HuH-7.5 (cell line): ENCODE measurements at places on chromosomes 16 and 17.

- DNase-seq, result no peak
These were observed 75.5 kb downstream of the GPRC5B start for GRCh38 chr16:19809121-19809635.

DNA sequence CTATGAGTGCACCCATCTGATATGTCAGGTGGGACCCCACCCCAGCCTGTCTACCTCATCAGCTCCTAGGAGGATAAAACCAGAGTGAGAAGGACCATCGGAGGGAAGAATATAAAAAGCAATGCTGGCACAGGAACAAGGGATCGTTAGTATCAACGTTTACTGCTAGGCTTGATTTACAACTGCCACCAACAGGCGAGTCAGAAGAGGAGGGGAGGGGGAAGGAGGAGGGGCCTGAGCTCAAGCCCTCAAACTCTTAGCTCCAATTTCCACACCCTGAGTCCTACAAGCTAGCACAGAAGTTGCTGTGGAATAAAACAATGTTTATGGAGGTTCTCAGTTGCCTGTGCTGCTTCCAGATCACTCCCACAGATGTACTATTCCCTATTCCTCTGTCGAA, 234.5 kb downstream of the C16orf78 start:
- DNase-seq, result no peak

GRCh38 chr16:70724146-70725023, 38.5 kb upstream of the MTSS2 start:
- peak; percentile 71 for DNase-seq

DNA sequence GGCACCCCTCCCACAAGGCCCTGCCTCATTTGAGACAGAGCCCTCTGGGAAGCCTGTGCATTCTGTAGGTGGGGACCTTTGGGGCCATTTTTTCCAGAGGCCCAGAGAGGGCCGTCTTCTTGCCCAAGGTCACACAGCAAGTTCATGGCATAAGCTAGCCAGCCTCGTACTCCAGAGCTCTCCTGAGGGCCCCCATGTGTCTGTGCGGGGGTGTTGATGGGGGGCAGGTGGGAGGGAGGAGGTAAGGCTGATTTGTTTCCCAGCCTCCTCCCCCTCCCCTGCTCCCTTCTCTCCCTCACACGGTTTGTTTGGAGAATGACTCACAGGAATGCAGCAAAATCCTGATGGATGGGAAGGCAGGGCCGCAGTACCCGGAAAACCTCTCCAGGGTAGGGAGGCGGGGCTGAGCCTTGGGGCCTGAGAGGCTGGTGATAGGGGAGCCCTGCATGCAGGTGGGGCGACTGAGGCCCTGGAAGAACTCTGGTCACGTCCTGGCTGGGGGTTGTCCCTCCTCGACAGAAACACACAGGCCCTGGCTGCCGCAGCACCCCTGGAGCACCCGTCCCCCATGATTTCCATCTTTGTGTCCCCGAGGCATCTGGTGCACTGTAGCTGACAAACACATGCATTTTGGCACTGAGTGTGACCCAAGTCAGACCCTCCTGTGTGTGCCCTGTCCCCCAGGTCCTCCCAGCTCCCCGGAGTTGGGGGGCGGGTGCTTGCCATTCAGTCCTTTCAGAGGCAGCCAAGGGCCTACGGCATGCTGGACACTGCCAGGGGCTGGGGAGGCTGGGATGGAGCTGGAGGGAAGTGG, 29.7 kb downstream of the RAI1 start:
- DNase-seq, result peak; percentile 88

- DNase-seq, result no peak
These were observed 6.1 kb downstream of the TBX21 start for GRCh38 chr17:47739150-47739549.

DNA sequence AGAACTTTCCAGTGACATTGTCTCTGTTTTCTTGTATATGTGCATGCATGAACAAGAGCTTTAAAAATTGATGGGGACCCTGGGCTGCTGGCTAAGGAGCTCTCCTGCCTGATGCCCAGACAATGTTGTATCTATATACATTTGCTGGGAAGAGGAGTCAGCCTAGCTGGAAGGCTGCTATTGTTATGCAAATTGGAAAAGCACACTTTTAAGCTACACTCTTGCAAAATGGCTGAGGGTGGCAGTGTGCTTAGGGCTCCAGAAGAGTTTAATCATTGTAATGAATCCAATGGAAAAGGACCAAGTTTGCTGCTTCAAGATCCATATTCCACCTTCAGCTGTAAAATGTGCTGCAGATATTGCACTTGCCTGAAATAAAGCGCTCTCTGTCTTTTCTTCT, 171.8 kb downstream of the PRKCA start:
- DNase-seq, result no peak

DNA sequence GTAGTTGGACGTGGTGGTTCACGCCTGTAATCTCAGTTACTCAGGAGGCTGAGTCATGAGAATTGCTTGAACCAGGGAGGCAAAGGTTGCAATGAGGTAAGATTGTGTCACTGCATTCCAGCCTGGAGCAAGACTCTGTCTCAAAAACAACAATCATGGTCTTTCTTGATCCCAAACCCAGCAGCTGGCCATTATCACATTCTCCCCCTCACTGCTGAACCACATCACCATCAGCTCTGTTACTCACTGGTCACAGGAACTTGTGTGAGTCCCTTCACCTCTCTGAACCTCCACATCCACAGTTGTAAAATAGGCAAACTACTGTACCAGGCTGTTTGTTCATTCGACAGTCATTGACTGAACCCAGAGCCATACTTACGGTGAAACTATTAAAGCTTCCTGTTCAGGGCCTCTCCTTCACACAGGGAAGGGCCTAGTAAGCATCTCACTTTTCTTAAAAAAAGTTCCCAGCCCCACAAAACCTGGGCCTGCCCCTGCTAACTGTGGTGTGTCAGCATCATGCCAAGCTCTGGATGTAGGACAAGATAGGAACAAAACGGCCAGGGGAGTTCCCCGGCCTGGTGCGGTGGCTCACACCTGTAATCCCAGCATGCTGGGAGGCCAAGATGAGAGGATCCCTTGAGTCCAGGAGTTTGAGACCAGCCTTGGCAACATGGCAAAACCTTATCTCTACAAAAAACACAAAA, 104.7 kb downstream of the COPRS start:
- no peak for DNase-seq

DNA sequence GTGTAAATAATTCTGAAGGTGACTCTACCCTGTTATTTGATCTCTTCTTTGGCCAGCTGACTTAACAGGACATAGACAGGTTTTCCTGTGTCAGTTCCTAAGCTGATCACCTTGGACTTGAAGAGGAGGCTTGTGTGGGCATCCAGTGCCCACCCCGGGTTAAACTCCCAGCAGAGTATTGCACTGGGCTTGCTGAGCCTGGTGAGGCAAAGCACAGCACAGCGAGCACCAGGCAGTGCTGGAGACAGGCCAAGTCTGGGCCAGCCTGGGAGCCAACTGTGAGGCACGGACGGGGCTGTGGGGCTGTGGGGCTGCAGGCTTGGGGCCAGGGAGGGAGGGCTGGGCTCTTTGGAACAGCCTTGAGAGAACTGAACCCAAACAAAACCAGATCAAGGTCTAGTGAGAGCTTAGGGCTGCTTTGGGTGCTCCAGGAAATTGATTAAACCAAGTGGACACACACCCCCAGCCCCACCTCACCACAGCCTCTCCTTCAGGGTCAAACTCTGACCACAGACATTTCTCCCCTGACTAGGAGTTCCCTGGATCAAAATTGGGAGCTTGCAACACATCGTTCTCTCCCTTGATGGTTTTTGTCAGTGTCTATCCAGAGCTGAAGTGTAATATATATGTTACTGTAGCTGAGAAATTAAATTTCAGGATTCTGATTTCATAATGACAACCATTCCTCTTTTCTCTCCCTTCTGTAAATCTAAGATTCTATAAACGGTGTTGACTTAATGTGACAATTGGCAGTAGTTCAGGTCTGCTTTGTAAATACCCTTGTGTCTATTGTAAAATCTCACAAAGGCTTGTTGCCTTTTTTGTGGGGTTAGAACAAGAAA, 5.1 kb downstream of the STH start:
- DNase-seq, result no peak

DNA sequence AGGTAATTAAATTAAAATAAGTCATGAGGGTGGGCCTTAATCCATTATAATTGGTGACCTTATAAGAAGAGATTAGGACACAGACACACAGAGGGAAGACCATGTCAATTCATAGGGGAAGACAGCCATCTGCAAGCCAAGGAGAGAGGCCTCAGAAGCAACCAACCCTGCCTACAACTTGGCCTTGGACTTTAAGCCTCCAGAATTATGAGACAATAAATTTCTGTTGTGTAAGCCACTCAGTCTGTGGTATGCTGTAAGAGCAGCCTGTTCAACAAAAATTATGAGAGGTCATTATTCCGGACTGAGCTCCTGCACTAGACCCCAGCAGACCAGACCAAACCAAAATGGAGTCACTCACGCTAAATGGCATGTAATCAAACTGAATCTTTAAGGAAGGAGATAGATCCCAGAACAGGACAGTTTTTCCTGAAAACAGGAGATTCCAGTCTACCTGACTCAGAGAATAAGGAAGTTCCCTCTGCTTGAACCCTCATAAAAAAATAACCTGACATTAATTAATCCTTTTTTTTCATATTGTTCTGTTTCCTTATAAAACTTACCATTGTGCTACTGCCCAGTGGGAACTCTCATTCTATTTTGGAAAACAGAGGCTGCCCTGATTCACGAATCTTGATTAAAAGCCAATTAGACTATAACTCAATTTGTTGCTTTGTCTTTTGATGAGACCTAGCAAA, 74.3 kb downstream of the DNAH3 start:
- DNase-seq, result no peak

- DNase-seq, result no peak
These were observed 62.7 kb downstream of the FOXK2 start for GRCh38 chr17:82582213-82582612.

DNA sequence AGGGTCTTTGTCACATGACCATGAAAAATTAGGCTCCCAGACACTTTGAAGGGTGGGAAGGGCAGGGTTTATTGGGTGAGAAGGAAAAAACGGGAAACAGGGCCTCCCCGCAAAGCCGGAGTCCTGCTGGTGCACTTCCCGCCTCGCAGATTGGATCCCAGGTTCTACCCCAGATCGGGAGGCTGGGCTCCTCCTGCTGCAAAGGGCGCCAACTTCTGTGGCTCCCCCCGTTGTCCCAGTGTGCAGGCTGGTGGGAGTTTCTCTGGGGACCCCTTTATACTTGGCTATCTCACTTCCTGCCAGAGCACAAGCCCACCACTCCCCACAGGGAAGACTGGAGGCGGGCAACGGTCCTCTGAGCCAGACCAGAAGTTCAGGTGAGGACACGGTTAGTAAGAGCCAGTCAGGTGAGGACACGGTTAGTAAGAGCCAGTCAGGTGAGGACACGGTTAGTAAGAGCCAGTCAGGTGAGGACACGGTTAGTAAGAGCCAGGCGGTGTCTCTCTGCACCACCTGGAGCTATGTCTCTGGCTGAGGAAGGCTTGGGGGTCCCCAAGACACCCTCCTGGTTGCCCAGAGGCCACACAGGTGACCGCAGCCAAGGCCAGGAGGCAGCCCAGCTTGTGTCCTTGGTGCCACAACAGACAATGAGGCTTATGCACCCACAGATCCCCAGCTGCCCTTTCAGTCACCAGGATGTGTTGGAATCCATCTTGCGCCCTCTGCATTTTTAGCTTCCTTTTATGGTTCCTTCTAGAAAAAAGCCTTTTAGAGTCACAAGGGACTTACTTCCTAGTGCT, 48.1 kb upstream of the CHMP6 start:
- DNase-seq, result no peak

GRCh38 chr17:27985306-27985705, 57.2 kb upstream of the NLK start:
- no peak for DNase-seq

DNA sequence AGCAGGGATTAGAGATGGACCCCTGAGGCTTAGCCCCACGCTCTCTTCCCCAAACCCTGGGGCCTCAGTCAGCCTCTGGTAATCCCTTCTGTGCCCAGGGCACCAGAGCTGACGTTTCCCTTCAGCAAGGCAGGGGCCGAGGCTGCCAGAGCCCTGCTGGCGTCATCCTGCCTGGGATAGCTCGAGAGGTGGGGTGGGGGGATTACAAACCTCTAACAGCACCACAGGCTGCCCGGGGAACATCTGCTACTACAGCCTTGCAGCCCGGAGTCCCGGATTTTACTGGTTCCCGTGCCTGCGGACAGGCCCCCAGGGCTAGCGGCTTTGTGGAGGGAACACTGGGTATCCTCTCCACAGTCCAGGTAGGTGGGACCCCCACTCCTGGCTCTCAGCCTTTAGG, at the start of gene AANAT:
Gene AANAT, plus strand, starts transcription at position 238 of the 400 bp plus-strand sequence. CDS start 1,144 bp downstream, outside the sequence.
- DNase-seq, result no peak

- peak; percentile 71 for DNase-seq
These were observed 54.5 kb downstream of the NDE1 start for GRCh38 chr16:15704545-15704987.

- DNase-seq, result no peak
These were observed 28.8 kb downstream of the NGFR start for GRCh38 chr17:49523706-49524472.

- peak; percentile 73 for DNase-seq
These were observed 10.1 kb downstream of the P3H4 start for GRCh38 chr17:41801374-41802271.

GRCh38 chr17:10789694-10790271, 14.1 kb downstream of the TMEM238L start:
- DNase-seq, result no peak

DNA sequence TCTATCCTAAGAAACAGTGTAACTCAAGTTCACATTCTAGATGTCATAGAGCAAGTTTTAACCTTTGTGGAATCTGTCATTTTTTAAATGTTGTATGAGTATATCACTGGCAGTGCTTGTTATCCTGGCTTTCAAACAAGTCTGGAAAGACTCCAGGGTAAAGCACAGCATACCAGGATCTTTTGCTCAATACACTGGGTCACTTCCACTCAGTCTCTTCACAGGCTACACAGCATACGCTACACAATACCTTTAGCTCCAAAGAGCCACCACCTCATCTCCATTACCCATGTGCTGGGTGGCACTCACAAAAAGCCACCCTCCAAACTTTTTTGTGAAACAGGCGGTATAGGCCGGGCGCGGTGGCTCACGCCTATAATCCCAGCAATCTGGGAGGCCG, 69.5 kb downstream of the PARN start:
- no peak for DNase-seq

DNA sequence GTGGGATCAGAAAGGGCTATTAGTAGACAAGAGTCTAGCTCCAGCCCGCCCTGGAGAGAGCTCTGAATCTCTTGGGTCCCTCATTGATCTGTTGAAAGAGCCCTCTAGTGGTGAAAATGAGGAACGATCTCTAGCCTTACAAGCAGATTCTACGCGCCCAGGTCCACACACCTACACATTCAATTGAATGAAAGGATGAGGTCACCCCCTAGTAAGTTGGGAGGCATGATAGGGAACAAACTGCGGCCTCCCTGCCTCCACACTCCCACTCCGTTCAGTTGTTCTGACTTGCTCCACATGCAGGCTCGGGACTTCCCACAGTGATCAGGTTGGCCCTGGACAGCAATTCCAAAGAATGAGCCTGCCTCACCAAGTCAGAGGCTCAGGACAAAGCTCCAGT, 2.9 kb upstream of the CACNG3 start:
- peak; percentile 48 for DNase-seq
